T1000 (cell line): ENCODE measurements at places on chromosomes 11 and 22.

DNA sequence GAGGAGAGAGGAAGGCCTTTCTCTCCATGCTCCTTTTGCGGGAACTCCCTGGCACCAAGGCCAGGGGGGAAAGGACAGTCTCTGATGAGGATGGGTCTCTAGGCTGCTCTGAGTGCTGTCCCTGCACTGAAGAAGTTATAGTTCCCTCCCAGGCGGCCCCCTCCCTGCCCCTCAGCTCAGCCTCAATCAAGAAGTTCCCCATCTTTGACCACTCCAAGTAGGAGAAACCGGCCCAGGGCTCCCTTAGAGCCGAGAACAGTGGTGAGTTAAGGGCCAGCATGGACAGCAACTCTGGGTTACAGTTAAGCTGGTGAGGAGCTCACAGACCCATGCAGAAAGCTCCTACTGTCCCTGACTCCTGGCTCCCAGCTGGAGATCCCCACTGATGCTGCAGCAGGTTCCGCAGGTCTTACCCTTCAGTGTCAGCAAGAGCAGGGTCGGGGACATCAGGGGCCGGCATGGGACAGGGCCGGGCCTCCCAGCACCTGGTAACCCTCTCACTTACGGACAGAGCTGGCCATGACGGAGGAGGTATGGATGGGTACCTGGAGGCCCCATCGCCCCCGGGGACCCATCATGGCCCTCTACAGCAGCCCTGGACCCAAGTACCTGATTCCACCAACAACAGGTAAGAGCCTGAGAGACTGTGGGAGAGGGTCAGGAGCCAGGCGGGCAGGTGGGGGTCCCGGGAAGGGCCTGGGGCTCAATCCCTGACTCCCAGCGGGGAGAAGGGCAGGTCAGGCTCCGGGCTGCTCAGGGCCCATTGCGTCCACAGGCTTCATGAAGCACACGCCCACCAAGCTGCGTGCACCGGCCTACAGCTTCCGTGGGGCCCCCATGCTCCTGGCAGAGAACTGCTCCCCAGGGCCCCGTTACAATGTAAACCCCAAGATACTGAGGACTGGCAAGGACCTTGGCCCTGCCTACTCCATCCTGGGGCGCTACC lies 4.2 kb downstream of the SCGB1C1 start:
- no peak for DNase-seq

- no peak for DNase-seq
Measured at GRCh38 chr11:1085440-1086170, 10.9 kb downstream of the MUC2 start.

- no peak for DNase-seq
Measured at GRCh38 chr11:13114566-13115379, 105.7 kb downstream of the RASSF10 start.

- DNase-seq: no peak
Measured at GRCh38 chr11:10597877-10598351, 29.4 kb upstream of the LYVE1 start.

GRCh38 chr11:103436131-103436770 lies 327.0 kb downstream of the DYNC2H1 start:
- DNase-seq: no peak

- DNase-seq: no peak
Measured at GRCh38 chr11:75174781-75175370, 24.0 kb downstream of the SLCO2B1 start.

GRCh38 chr22:45996241-45997076 lies 19.5 kb upstream of the WNT7B start:
- DNase-seq: no peak

DNA sequence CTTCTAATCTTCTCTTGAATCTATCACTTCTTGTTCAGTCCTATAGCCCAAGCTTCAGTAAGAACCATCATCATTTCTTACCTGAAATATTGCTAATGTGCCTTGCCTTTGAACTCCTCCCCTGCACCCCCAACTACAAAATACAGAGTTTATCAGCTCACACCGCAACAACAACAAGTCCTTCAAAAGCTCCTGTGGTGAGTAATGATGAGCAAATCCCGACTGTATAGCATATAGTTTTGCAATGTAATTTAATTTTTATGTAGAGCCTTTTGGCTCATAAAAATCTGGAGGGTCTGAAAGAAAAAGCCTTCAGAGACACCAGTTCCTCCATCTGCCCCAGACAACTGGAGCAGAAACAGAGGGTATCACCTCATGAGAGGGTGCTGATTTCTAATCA lies 124.7 kb downstream of the ARHGAP32 start:
- no peak for DNase-seq

- no peak for DNase-seq
Measured at GRCh38 chr11:11661326-11662040, 39.7 kb upstream of the GALNT18 start.

- DNase-seq: no peak
Measured at GRCh38 chr22:35032571-35032970, 33.4 kb upstream of the ISX start.

DNA sequence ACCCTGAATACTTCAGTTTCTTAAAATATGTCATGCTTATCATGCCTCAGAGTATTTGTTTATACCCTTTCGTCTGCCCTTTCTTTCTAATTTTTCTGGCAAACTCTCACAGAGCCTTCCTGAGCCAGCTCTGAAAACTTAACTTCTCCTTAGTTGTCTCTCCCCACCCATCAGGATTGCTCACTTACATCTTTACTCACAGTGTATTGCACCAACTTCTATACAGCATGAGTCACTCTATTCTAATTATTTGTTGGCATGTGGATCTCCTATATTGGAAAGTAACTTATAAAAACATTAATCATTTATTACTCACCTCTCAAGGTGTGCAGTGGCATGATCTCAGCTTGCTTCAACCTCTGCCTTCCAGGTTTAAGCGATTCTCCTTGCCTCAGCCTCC lies 114.9 kb downstream of the FANCF start:
- no peak for DNase-seq

- DNase-seq: no peak
Measured at GRCh38 chr11:122331079-122331478, 215.1 kb upstream of the BLID start.

GRCh38 chr11:34331736-34332135 lies 26.1 kb downstream of the ABTB2 start:
- DNase-seq: no peak

GRCh38 chr11:103699216-103699615 lies 337.2 kb upstream of the DDI1 start:
- no peak for DNase-seq
